Caki2 (cell line): ENCODE measurements at places on chromosomes 7 and 10.
A peak's percentile ranks its signal among the peaks of the same experiment; 100 is the strongest.

DNA sequence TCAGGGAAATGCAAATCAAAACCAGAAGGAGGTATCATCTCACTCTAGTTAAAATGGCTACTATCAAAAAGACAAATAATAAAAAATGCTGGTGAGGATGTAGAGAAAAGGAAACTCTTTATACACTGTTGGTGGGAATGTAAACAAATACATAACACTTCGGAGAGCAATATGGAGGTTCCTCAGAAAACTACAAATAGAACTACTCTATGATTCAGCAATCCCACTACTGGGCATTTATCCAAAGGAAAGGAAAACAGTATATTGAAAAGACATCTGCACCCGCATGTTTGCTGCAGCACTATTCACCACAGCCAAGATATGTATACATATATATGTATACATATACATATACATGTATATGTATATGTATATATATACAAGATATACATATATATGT, 94.2 kb downstream of the C10orf90 start:
- DNase-seq, result no peak

DNA sequence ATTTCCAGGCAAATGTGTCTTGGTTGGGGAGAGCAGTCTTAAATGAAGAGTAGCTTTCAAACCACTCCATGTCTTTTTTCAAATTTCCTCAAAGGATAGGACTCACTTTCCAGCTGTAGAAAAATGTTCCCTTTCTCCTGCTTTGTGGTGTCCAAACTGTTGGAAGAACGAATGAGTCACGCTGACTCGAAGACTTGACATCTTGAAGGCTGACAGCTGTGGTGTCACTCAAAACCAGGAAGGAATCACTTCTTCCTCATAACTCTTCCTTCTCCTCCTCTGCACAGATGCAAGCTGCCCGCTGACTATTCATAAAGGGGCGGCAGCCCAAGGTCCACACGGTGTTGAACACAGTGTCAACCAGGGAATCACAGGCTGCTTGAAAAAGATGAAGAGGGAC, 19.2 kb downstream of the PLA2G12B start:
- DNase-seq, result peak; percentile 6

GRCh38 chr10:122132331-122132755, 138.8 kb upstream of the BTBD16 start:
- DNase-seq, result no peak

- DNase-seq, result no peak
These were observed 147.5 kb downstream of the RAB11FIP2 start for GRCh38 chr10:117899181-117899683.

DNA sequence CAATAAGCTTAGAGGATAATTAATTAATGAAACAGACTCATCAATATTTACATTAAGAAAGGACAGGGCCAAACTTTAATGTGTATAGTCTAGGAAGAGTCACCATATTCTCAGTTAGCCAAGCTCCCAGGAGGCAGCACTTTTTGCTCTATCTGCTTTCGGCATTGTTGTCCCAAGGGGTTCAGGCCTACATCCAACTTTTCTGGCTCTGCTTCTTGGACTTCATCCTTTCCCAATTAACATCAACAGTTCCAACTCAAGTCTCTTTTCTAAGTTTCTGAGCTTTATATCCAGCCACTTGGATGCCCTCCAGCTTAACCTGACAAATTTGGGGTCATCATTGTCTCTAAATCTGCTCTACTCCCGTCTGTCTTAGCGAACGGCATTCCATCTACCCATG, 42.8 kb downstream of the GLI3 start:
- no peak for DNase-seq

DNA sequence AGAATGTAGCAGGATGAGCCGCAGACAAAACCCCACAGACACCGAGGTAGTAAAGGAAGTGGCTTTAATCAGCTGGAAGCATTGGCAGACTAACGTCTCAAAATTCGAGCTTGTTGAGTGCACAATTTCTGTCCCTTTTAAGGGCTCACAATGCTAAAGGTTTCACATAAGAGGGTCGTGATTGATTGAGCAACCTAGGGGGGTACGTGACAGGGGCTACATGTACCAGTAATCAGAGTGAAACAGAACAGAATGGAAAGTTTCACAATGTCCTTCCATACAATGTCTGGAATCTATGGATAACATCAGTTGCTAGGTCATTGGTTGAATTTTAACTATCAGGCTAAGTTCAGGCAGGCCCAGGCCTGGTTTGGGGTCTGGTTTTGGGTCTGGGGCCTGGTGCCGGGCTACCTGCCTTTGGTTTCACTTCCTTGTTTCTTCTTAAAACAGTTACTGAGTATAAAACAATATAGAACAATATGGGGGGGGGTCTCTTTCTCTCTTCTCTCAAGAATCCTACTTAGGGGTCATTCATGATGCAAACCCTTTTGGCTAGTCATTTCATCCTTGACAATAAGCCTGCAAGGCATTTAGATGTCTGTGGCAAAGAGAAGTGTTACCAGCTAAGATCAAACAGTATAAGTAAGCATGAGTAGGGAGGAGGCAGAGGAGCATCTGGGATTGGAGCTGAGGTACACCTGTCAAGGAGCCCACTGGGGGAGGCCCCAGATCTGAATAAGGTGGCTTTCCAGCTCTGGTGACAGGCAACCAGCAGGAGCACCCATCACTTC, 364.1 kb downstream of the TNS3 start:
- no peak for DNase-seq

DNA sequence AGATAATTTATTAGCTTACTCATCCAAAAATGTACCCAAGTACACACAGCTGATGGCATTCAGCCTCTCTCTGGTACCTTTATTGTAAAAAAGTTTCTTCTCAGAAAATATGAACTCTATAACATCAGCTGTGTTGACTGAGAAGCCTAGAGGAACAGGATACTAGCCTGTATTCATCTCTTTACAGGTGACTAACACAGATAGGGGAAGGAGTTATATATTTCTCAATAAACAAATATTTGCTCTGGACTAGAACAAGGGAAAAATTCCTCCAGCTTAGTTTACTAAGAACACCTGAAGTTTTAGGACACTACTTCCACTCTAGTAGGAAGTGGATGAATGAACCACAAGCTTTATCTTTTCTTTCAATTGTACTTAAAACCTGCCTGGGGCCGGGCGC, 67.8 kb downstream of the ZNF248 start:
- no peak for DNase-seq
